Stimulated activated CD4-positive, alpha-beta T cell treated with anti-CD3 and anti-CD28 coated beads, Interleukin-1b, Interleukin-23, amount 100 ng/mL, for 1 hour (primary cell): ENCODE measurements at places on chromosomes 6 and 20.

DNA sequence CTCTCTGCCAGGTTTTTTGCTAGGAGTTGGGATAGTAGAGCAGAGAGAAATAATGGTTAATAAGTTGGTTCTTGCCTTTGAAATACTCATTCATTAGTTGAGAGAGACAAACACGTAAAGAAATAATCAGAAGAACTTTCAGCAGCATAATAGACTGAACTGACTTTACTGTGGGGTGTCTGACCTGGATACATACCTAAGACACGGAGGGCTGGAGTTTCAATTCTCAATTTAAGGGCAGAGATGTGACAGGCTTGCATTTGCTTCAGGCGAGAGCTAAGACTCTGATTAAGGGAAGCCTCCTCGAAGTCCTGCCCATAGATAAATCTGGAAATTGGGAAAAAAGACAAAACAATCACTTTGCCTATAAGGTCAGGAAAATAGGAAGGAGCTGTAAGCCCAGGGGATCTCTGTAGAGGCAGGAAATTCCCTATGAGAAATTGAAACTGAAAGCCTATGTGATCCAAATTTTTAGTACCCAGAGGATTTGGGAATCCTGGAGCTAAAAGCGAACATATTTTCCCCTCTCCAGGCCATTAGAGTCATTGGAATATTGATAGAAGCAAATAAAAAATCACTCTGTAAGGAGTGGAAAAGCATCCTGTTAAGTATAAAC is 276.8 kb downstream of the PHACTR1 start:
- no peak for DNase-seq

DNA sequence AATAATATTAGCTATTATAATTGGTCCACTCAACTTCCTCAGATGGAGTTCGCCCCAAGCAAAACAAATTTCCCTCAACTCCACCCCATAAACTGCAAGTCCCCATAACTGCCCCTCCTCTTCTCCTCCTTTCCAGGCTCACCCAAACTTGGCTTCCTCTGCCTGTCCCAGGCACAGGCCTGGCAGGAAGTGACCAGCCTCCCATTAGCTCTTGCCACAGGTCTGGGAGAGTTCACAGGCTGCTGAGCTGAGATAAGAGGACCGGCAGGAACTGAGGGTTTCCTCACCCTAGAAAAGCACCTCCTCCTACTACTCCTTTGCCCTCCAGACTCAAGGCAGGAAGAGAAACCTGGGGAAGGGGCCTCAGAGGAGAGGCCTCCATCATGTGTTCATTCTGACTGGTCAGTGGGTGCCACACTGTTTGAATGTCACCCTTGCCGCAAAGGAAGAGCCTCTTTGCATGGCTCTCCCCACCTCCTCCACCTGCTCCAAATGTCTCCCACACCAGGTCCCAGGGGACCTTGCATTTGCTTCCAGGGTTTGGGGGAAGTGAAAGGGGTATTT is 24.5 kb upstream of the SMIM29 start:
- DNase-seq: no peak

- no peak for DNase-seq
These were observed 101.5 kb downstream of the UNC5CL start for GRCh38 chr6:40937491-40937890.

DNA sequence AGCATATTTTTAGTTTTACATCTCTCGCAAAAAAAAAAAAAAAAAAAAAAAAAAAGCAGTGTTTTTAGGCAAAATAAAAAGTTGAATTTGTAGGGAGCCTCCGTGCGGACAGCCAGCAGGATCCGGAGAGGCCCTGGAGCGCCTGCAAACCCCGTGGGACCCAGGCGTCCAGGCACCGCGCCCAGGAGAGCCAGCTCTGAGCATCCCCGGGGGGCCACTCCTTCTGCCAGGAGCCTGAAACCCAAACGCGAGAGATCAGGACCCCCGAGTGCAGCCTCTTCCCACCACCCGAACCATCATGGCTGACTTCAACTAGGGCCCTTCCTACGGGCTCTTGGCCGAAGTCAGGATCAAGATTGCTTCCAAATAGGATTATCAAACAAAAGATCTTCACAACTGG is 54.1 kb upstream of the LY86 start:
- DNase-seq: no peak

- DNase-seq: no peak
These were observed 223.4 kb upstream of the TAB2 start for GRCh38 chr6:149094156-149094555.
